Stimulated activated CD8-positive, alpha-beta memory T cell treated with anti-CD3 and anti-CD28 coated beads, Interleukin-7, amount 100 ng/mL, for 1 hour (primary cell): ENCODE measurements at places on chromosomes 3 and 15.

- DNase-seq = no peak
These were observed 712 bp downstream of the RTF1 start for GRCh38 chr15:41417418-41418195.

DNA sequence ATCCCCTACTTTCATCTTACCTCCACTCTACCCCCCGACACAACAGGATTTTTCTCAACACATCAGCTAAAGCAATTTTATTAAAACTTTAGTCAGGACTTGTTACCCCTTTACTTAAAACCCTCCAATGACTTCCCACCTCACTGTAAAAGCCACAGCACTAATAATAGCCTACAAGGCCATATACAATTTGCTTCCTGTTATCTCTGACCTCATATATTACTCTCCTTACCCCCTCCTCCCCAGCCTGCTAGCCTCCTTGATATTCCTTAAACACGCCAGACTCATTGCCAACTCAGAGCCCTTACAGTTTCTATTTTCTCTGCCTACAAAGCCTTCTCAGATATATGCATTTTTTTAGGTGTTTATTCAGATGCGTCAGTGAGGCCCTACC is 54.4 kb downstream of the DCUN1D1 start:
- DNase-seq = no peak

DNA sequence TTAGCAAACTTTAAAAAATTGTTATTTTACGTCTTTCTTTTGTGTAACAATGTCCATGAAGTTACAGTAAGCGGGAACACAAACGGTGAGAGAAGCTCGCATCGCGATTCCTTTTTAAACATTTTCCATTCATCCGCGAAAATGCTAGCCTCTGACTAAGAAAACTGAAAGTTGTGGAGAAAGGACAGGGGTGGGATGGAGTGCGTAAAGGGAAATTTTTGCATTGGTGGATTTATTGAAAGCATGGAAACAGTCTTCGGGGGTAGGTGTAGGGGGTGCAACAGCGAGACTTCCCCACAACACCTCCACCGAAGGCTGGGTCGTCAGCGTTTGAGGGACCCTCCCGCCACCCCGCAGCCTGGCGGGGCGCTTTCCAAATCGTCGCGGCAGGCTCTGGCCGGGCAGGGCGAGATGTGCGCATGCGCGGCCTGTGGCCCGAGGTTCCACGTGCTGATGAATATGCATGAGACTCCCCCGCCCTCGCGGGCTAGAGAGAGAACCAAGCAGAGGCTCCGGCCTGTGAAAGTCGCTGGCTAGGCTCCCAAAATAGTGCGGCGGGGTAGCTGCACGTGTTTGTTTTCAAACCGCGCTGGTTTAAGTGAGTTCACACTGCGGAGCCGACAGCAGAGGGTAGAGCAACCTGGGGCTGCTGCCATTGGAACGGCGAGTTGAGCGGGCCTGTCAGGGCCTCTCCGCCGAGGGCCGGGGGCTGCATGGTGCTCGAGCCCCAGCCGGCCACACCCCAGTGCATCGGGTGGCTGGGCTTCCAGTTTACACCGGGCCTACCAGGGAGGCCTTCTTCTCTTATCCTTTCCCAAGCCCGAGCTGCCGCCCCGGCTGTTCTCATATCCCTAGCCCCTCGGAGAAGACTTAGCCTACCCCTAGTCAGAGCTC is 9.9 kb downstream of the ZIC1 start:
- no peak for DNase-seq

DNA sequence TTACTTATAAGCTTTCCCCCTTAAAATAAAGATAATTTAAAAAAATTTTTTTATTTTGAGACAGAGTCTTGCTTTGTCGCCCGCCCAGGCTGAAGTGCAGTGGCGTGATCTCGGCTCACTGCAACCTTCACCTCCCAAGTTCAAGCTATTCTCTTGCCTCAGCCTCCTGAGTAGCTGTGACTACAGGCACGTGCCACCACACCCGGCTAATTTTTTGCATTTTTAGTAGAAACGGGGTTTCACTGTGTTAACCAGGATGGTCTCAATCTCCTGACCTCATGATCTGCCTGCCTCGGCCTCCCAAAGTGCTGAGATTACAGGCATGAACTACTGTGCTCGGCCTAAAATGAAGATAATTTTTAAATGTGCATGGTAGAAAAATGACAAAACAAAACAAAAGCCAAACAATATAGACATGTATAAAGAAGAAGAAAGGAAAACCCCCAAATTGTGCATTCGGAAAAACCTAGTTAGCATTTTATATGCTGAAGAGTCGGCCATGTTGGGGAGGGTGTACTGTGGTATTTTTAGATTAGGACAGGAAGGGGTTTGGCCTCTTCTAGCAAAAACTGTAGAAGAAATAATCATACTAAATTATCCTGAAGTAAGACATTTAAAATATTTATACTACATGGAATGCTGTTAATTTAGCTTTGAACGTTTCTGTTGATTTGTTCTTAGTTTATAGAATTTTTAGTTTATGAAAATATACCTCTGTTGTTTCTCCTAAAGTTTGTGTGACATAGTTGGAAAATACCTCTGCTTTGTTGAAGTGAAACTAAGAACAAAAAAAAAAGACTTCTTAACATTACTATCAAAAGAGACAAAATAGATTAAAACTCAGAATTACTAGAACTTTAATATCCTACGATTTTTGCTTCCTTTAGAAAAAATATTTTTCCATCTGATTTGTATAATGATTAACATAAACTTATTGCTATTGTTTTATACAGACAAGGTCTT is 7.4 kb downstream of the APPL1 start:
- DNase-seq = no peak

DNA sequence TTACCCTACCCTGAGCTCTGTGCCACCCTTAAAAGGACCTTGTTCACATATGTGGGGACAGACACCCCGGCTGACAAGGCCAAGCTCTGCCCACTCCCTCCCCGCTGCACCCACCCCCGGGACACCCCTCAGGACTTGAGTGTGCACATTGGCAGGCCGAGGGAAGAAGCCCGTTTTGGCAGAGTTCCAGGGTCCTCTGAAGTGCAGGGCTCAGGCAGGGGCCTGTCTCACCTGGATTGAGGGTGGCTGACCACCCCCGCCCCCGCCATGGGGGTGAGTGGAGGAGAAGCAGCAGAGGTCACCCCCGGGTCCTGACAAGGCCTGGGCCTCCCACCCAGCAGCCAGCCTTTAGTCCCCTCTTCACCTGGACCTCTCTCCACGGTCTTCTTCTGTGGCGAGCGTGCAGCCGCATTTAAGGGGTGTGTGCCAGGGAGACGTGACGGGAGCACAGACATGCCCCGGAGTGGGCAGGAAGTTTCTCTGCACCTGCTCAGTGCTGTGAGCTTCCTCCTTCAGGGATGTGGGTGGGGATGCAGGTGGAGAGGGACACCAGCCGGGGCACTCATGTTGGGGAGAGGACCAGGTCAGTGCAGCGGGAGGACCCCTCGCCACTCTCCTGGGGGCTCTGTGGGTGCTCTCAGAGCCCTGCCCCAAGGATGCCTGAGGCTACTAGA is 50.7 kb downstream of the LINGO1 start:
- no peak for DNase-seq

DNA sequence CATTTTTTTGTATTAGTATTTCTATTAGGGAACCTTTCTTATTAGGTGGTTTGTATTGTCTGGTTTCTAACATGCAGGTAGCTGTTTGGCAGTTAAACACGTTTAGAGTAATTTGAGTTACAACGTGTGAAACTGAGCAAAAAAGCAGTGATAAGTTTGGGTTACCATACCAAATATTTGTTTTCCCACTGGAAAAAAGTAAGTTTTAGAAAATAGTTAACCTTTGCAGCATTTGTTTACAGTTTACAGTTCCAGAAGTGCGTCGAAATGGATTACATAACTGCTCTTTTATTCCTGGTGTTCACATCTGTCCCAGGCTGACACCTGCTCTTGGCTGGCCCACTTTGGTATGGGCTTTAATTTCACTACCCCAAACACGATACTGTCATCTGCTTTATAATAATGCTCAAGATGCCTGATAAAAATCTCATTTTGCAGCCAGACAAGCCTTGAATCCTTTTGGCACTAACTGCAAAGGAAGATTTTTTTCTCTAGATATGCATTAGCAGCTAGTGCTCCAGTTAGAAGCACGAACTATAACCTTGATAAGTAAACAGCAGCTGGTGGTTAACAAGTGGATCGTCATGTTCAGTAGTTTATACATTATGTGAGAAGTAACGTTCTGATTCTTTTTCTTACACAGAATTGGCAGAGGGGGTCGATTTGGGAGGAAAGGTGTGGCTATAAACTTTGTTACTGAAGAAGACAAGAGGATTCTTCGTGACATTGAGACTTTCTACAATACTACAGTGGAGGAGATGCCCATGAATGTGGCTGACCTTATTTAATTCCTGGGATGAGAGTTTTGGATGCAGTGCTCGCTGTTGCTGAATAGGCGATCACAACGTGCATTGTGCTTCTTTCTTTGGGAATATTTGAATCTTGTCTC is 5.3 kb downstream of the EIF4A2 start:
- DNase-seq = no peak
